ENCODE measurements at places on chromosomes 16 and 17.

DNA sequence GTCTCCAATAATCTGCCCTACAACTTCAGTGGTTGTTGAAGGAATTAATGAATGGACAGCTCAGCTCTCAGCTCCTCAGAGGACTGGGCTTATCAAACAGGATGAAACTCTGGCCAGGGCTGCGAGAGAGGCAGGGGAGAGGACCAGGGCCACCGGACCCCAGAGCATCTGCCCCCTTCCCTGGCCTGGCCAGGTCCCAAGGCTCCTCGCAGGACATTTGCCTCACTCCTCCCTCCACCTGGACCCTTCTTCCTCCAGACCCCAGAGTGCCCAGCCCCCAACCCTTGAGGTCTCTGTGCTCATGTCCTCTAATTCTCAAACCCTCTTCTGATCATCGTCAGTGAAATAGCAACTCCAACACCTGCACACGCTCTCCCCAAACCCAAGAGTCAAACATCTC is 3.7 kb downstream of the CD300C start:
- no peak for DNase-seq

- DNase-seq = no peak
Measured at GRCh38 chr17:81349397-81350319, 45.6 kb upstream of the BAHCC1 start.

DNA sequence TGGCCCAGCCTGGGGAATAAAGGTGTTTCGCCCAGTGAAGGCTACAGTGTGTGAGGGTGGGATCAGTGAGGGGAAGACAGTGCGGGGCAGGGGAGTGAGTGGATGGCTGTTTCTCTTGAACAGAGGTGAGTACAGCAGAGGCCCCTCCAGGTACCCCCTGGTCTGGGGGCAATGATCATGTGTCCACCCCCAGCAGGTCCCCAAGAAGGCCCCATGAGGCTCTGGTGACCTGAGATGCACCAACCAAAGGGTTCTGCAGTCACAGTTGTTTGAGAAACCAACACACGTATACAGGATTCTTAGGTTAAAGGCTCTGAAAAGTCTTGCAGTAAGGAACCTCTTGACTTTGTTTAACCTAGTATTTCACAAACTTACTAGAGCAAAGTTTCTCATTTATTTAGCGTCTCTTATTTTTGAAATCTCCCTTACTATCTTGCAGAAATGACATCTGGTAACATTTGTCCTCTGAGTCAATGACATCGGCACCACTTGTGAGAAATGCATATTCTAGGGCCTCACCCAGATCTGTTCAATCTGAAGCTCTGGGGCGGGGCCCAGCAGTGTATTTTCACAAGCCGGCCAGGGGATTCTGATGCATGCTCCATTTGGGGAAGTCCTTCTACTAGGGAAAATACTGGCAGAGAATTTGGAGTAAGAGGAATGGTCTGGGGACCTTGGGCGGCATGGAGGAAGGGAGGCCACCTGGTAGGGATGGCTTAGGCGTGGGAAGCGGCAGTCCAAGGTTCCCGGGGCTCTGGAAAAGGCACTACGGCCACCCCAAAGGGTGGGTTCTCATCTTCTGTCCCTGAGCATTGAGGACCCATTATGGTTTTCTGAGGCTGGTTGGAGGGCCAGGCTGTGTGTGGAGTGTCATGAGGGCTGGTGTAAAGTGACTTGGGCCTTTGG is 217.3 kb downstream of the NTN1 start:
- DNase-seq = no peak

- DNase-seq = no peak
Measured at GRCh38 chr17:39099663-39100286, 51.7 kb downstream of the PLXDC1 start.

- DNase-seq = no peak
Measured at GRCh38 chr16:78323315-78323714, 223.9 kb downstream of the WWOX start.

GRCh38 chr17:30082773-30083172 is 33.8 kb upstream of the NSRP1 start:
- DNase-seq = no peak

- no peak for DNase-seq
Measured at GRCh38 chr16:58999762-59000161, 265.6 kb upstream of the GOT2 start.

DNA sequence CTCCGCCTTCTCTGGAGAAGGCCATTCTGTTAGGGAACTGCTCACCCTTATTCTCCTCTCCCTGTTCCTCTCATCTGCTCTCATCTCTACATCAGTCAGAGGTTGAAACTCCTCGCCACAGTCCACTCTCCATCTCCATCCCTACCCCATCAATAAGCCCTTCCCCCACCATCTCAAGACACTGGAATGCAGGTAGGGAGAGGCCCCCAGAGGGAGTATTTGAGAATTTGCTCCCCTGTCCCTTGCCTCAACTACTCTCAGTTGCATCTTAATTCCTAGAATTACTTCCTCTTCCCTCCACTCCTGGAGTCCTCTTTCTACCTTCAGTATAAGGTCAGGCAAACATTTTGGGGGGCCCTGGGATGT is 2.0 kb upstream of the AATF start:
- no peak for DNase-seq

DNA sequence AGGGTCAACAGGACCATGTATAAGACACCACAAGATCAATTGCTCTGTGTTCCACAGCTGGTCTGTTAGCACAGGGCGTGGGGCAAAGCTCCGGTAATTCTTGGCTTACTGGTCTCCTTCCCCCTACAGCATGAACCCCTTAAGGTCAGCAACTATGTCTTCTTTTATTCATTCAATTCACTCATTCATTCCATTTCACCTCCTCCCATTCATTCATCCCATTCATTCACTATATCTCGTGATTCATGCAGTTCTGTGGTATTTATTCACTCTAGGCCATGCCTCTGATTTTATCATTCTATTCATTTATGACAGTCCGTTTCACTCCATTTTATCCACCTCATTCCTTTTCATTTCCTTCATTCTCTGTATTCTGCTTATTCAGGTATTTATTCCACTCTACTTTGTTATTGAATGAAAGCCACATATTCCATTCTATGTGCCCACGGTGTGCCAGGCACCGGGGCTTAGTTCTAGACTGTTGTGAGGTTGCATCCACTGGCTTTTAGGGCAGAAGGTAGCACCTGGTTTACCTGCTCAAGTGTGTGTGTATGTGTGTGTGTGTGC is 19.0 kb upstream of the WFDC1 start:
- DNase-seq = no peak

- DNase-seq = no peak
Measured at GRCh38 chr17:10156948-10157607, 41.3 kb downstream of the GAS7 start.

- peak; percentile 65 for DNase-seq
Measured at GRCh38 chr16:67936124-67936879, at the start of gene PSMB10. TSS of gene PSMB10 (minus strand) at chr16:67936850. CDS start at chr16:67936749, 101 bp downstream.

DNA sequence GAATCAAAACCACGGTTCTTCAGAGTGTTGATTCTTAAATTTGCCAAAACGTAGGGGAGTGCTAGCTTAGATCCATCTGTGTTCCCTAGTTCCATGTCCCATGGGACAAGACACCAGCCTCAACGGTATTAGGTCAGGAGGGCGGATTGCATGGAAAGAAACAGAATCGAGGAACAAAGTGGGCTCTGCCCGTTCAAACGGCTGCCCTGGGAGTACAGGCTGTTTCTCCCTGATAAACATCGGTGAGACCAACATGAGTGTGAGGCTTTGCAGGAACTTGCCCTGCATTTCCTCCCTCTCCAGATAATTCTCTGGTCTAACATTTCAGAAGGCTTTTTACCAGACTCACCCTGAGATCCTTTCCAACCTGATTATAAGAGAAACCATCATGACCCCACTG is 82.2 kb downstream of the MRM3 start:
- DNase-seq = no peak

DNA sequence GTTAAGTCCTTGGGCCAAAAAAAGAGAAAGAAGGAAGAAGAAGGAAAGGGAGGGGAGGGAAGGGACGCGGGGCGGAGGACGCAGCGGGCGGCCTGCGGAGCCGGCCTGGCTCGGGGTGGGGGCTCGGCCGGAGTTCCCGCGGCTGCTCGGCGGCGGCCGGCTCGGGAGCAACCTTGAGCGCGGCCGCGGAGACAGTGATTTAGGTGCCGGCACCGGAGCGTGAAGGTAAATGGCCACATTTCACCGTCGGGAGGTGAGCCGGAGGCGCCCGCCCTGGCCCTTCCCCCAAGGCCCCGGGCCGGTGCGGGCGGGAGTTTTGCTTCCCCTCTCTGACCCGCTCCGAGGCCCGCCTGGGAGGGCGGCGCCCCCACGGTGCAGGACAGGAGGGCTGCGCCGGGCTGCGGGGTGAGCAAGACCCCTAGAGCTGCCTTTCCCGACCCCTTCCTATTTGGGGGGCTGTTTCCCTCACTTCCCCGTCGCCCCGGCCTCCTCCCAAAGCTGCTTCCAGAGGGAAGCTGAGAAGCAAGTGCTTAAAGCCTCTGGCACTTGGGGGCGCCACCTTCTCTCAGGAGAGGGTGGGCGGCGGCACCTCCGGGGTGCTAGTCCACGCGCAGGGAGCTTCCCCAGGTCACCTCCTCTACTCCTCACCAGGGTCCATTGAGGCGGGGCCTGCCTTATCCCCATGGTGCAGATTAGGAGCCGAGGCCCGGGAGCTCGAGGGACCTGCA is 56.5 kb downstream of the MRM1 start:
- peak; percentile 17 for DNase-seq

DNA sequence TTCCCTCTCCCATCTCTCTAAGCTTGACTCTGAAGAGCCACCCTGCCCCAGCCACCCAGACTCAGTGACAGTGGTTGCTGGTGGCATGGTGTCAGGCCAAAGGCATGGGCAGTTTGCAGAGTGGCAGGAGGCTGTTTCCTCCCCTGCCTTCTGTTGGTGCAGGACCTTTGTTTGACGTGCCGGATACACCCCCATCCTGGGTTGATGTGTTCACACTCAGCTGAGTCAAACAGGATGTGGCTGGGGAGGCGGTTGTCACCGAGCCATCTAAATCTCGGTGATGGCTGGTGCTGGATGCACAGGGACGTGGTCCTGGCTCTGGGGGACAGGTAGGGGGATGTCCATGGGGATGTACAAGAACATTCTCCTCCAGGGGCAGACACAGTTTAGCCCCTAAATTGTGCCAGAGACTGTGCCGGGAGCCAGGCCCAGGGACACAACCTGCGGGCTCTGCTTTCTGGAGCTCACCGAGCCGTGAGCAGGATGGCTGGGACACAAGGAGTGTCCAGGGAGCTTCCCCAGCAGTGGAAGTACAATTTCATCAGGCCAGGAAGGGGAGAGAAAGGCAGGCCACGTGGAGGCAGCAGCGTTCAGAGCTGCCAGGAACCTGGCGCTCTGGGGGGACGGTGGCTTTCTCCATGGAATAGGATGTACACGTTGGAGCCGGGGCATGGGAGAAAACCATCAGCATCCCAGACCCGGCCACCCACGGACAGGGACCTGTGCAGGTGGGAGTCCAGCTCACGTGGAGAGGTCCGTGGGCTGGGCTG is 264.2 kb downstream of the SEC14L1 start:
- DNase-seq = peak; percentile 91

DNA sequence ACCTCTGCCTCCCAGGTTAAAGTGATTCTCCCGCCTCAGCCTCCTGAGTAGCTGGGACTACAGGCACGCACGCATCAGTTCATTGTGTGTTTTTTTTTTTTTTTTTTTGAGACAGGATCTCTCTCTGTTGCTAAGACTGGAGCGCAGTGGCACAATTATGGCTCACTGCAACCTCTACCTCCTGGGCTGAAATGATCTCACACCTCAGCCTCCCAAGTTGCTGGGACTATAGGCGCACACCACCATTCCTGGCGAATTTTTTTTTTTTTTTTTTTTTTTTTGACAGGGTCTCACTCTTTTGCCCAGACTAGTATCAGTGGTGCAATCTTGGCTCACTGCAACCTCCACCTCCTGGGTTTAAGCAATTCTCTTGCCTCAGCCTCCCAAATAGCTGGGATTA is 17.8 kb upstream of the RAPGEFL1 start:
- no peak for DNase-seq

GRCh38 chr16:30948667-30949649 is at the start of gene ORAI3:
TSS of gene ORAI3 (plus strand) at chr16:30949068. CDS start at chr16:30949290, 222 bp downstream.
- peak; percentile 61 for DNase-seq

DNA sequence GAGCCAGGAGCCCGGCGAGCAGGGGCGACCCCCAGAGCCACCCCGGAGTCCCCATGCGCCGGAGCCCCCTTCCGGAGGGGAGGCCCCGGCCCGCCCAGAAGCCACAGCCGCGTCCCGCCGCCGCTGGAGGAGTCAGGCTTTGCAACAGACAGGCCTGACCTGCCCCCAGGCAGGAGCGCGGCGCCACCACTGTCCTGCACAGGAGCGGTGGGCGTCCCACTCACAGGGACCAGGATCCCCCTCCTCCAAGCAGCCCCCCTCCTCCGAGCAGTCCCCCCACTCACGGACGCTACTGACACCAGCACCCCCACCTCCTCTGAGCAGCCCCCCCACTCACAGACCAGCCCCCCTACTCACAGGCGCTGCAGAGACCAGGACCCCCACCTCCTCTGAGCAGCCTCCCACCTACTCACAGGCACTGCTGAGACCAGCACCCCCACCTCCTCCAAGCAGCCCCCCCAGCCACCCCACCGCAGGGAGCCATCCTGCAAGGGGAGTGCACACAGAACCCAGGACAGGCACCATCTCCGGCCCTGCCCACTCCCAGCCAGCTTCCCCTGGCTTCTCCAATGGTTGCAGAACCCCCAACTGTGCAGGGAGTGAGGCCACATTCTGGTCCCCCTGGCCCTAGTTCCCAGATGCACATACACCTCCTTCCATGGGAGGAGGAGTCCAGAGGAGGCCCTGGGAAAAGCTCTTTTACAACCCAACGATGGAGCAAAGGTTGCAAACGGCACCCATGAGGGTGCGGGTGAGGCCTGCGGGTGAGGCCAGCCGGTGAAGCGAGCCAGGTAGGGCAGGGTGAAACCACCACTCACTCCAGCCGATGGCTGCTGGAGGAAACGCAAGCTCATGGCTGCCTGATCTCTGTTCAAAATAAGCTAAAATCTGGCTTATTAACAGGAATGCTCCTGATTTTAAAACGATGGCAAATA is 69.9 kb downstream of the ABR start:
- no peak for DNase-seq

DNA sequence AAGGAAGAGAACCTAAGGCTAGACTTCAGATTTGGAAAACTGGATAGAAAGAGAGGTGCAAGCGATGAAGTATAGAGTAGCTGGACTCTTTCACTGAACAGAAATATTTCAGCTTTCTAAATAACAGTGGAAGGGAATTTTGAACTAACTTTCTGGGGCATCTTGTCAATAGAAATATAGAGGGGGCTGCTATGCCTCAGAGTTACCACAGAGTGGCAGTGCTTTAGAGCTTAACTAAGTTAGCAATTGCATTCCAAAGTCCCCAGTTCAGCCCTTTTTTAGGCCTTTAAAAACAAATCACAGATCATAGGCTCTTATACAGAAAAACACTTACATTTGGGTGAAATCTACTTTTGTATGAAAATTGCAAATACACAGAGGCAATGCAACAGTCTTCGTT is 154.2 kb upstream of the CDH8 start:
- no peak for DNase-seq
